ENCODE measurements at places on chromosomes 16 and 17.

- DNase-seq, result no peak
These were observed 90.0 kb upstream of the HSBP1 start for GRCh38 chr16:83717814-83718213.

- no peak for DNase-seq
These were observed 121.6 kb downstream of the PMP22 start for GRCh38 chr17:15143524-15143923.

DNA sequence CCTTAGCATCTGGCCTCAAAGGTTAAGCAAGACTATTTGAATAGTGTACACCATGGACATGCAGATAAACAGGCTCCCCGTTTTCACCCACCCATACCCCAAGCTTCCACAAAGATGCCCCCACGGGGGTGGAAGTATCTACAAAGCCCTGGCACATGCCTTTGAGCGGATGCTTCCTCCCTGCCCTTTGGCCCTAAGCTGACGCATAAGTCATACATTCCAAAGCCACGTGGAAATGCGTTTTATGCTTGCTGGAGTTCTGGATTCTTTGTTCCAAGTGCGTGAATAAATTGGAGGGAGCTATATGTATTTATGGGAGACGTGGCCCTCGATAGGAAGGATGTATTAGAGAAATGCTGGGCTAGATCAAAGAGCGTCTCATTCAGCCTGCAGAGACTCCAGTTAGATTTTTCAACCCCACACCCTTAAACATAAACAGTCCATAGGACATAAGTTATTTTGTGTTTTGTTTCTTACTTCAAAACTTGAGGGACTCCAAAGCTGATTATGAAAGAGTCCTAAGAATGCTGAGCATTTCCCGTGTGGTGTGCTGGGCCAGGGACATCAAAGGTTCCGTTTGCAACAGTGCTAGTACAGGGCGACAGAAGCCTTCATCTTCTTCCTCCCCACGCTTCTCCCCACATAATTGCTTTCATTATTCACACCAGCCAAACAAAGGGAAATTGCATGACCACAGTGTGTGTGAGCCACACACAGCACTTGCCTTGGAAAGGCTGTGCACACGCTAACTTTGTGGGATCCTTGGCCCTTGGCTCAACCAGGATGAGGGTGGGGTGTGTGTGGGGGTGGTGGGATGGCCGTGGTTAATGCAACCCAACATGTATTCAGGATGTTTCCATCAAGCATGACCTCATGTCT, 73.6 kb downstream of the WIPI1 start:
- peak; percentile 65 for DNase-seq

DNA sequence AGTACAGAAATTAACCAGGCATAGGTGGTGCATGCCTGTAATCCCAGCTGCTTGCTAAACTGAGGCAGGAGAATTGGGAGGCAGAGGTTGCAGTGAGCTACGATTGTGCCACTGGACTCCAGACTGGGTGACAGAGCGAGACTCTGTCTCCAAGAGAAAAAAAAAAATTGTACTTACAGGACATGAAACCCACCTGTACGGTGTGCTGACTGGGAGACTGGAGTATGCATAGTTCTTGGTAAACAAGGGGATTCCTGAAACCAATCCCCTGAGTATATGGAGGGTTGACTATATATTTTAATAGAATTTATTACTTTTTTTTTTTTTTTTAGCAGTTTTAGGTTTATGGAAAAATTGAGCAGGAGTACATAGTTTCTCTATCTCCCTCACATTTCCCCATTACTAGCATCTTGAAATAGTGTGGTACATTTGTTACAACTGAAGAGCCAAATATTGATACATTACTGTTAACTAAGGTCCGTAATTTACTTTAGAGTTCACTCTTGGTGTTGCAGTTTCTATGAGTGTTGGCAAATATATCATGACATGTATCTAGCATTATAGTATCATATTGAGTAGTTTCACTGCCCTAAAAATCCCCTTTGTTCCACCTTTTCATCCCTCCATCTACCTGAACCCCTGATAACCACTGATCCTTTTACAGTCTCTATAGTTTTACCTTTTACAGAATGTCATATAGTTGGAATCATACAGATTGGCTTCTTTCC, 19.3 kb downstream of the TENT4B start:
- DNase-seq, result no peak

GRCh38 chr17:69684251-69684650, 269.8 kb downstream of the MAP2K6 start:
- DNase-seq, result no peak

GRCh38 chr16:68049449-68049848, 26.4 kb downstream of the DUS2 start:
- no peak for DNase-seq

- DNase-seq, result no peak
These were observed 2.6 kb upstream of the ITGAD start for GRCh38 chr16:31390504-31391041.

Measured in activated CD8-positive, alpha-beta T cell treated with anti-CD3 and anti-CD28 coated beads, Interleukin-2, amount 10 ng/mL, durations not matched to agents 7 days and 5 days (primary cell).